ENCODE measurements at places on chromosomes 1 and 21. TPM values are rescaled to one million over a fixed set of nuclear protein-coding genes. Genes with fewer than 3 reads are reported as not detected.

DNA sequence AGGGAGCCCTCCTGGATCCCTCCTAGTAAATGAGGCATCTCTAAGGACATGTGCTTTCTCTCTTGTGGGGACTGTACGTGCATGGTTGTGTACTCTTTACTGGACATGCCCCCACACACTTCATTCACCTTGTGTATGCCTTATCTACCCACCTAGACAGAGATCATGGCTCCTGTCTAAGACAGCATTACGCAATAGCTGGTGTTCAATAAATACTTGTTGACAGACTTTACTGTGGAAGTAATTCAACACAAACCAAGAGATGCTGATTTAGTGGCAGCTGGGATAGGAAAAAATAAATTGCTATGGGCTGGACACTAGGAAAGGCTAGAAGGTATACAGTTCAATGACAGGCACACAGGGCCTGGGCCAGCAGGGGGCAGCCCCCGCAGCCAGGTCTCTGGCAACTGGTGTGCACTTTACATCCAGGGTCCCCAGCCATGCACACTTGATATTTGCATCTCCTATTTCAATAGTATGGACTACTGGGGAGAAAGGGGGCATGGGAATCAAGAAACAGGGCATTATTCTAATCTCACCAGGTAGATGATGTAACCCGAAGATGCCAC is 24.2 kb downstream of the TRABD2B start:
- no peak for DNase-seq

GRCh38 chr1:31570906-31571305 is 5.4 kb upstream of the TINAGL1 start:
- no peak for DNase-seq

- DNase-seq = no peak
These were observed 22.8 kb upstream of the BATF3 start for GRCh38 chr1:212722270-212722957.

- DNase-seq = no peak
These were observed 111.6 kb downstream of the CYYR1 start for GRCh38 chr21:26461500-26461899.

- DNase-seq = no peak
These were observed 691 bp upstream of the KIFAP3 start for GRCh38 chr1:170075186-170075585.

DNA sequence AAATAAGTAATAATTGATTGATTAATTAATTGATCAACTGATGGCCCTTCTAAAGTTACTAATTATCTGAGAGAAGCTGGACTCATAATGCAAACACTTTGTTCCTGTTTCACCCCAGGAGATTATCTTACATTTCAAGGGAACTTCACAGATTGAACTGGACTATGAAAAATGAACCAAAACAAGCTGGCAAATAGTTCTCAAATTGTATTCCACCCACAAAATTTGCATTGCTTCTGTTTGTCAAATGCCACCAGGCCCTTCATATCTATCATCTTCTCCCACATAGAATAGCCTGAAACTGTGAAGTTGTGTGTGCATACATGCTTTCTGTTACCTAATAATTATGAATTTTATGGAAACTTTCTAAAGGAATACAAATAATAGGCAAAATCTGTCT is 104.0 kb downstream of the ZNF281 start:
- no peak for DNase-seq

DNA sequence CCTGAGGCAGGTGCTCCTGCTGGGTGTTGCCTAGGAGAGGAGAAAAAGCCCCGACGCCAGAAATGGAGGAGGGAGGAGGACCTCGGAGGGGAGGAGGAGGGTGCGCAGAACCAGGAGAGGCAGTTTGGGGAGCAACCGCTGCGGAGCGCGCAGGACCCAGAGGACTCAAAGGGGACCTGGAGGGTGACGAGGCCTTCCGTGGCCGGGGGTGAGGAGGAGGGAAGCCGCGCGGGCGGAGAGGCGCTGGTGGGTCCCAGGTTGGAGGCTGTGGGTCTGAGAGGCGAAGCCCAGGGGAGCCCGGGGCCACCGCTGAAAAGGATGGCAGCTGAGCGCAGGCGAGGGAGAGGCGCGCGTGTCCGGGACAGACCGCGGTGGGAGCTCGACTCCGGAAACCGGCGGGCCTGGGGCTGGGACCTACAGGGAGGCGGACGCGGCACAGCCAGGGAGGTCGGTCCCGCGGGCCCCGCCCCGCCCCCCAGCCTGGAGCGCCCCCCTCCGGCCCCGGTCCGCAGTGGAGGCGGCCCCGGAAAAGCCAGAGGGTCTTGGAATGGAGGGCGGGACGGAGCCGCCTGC is 15.1 kb downstream of the RNF223 start:
- no peak for DNase-seq

DNA sequence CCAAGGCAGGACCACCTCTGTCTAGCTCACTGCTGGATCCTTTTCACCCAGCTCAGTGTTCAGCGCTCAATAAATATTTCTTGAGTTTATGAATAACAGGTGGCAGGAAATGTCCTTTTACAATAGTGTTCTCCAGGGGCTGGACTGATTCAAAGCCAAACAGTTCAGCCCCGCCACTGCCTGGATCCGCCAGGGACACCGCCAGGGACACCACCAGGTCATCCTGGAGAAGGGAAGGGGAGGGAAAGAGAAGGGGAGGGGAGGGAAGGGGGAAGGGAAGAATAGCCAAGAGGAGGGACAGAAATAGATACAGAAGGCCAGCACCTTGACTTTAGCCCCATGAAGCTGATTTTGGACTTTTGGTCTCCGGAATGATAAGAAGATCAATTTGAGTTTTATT is 255.6 kb downstream of the GRIK3 start:
- no peak for DNase-seq

- no peak for DNase-seq
These were observed 466 bp downstream of the HTR6 start for GRCh38 chr1:19665186-19665495.

- DNase-seq = no peak
These were observed 283.2 kb downstream of the PTBP2 start for GRCh38 chr1:97004743-97005142.

Gene CNR2
- total RNA-seq = not detected

Gene LYPD8
- not detected for total RNA-seq

Gene FBXO2
- 1.9 TPM for total RNA-seq
